Central memory CD4-positive, alpha-beta T cell (primary cell): ENCODE measurements at places on chromosomes 13 and 19.
A peak's percentile ranks its signal among the peaks of the same experiment; 100 is the strongest.

DNA sequence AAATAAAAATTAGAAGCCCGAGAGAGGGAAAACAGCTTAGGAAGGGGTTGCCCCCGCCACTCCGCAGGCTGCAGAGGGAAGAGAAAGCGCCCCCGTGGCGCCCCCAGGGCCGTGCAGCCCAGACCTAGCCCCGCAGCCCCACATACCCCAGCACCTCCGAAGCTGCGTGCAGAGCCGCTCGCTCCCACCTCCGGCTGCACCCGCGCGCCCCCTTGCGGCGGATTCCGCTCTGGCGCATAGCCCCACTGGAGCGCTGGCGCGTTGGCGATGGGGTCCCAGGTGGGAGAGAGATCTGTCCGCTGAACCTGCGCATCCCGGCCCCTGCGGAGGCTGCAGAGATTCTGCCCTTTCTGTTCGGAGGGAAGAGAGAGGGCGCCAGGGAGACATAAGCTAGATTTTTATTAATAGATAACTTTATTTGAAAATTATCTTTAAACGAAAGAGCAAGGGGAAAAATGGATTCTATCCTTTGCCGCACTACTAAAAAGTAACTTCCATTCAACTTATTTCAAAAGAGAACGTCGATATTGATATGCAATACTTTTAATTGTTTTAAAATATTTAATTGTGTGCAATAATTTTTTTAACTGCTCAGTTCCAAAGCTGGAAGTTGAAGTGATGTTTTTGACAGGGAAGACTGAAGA is 11.7 kb upstream of the CLN5 start:
- DNase-seq, result peak; percentile 72

- no peak for DNase-seq
Observed at GRCh38 chr19:12752056-12752781, 628 bp downstream of the BEST2 start.

GRCh38 chr19:41297628-41298347 is 12.2 kb upstream of the CCDC97 start:
- peak; percentile 37 for DNase-seq

- no peak for DNase-seq
Observed at GRCh38 chr13:34048652-34049051, 230.7 kb downstream of the RFC3 start.

DNA sequence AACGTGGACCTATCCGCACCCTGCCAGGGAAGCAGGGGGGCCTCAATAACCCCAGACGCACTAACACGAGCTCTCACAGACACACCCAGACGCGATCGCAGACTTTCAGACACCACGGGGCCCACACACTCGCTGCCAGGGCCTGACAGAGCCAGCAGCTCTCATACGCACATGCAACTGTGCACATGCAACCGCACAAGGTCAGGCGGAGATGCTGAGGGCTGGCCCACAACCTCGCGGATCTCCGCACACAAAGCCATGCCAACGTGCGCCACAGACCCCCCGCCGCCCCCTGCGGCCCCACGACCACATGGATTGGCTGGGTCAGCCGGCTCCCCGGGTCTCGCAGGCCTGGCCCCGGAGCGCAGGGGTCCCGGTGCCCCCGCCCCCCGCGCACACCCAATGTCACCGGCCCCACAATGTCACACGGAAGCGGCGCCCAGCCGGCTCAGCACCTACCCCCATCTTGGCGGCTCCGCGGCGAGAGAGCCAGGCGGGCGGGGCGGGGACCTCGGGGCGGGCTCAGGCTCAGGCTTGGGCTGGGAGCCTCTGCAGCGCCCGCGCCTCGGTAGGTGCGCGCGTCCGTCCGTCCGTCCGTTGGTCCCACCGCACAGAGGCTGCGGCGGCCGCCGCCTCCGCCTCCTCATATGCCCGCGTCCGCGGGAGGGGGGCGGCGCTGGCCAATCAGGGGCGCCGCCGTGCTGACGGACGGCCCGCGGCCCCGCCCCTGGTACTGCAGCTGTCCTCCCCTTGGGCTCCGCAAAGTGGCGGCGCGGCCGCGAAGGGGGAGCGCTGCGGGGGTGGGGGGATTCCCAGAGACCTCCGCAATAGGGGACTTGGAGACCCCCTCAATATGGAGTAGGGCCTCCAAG is at the start of gene ATP1A3:
Gene ATP1A3 (minus strand): TSS at position 619 of the 872 bp plus-strand sequence. CDS start 154 bp downstream, at position 465.
- DNase-seq, result peak; percentile 51
